ENCODE measurements at places on chromosomes 11 and 22. TPM values are rescaled to one million over a fixed set of nuclear protein-coding genes. Genes with fewer than 3 reads are reported as not detected.

DNA sequence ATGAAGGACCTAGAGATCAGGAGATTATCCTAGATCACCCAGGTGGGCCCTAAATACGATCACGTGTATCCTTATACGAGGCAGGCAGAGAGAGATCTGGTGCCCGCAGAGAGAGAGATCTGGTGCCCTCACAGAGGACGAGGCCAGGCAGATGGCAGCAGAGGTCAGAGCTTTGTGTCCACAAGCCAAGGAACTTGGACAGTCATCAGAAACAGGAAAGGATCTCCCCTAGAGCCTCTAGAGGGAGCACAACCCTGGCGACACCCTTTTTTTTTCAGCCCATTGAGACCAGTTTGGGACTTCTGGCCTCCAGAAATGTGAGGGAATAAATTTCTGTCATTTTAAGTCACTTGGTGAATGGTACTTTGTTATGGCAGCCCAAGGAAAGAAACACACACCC lies 25.5 kb upstream of the TIMP3 start:
- DNase-seq = no peak

Gene MRPL16
- total RNA-seq = 94.2 TPM

Gene SDHAF2
- 34.3 TPM for total RNA-seq

DNA sequence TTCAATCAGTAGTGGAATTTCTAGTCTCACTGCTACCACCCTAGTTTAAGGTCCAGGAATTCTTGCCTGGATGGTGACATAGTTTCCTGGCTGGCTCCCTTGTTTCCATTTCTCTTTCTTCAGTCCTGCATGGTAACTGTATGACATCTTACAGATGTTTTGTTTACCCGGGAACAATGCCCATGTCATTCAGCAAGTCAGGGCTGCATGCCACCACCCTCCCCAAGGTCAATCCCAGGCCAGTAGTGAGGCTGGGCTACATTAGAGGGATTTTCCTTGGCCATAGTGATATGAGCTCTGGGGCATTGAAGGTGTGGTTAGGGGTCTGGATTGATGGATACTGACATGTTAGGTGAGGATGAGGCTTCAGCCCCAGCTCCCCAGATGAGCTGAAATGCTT lies 114.9 kb upstream of the E2F8 start:
- no peak for DNase-seq

DNA sequence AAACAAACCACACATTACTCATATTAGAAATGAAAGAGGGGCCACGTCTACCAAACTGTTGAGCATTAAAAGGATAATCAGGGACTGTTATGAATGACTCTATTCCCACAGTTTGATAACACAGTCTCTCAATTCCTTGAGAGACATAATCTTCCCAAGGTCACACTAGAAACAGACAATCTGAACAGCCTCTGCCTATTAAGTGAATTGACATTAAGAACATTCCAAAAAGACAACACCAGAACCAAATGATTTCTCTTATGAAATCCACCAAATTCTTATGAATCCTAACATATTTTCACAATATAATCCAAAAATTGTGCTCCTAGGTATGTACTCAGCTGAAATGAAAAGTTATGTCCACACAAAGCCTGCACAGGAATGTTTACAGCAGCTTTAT lies 4.6 kb downstream of the RFPL1 start:
- DNase-seq = no peak

Gene NXPE1
- total RNA-seq = not detected

All from activated naive CD4-positive, alpha-beta T cell treated with anti-CD3 and anti-CD28 coated beads, Interleukin-2, amount 50 U/mL, for 72 hours (primary cell).